NCI-H187 treated with DMSO at 0.1 percent for 48 hours (cell line): ENCODE measurements at places on chromosomes 1 and 21.

- DNase-seq = no peak
Measured at GRCh38 chr1:172832006-172832725, 173.3 kb downstream of the FASLG start.

GRCh38 chr1:168751195-168751650, 22.2 kb upstream of the DPT start:
- DNase-seq = no peak

- DNase-seq = no peak
Measured at GRCh38 chr1:196910215-196910614, 22.4 kb downstream of the CFHR4 start.

DNA sequence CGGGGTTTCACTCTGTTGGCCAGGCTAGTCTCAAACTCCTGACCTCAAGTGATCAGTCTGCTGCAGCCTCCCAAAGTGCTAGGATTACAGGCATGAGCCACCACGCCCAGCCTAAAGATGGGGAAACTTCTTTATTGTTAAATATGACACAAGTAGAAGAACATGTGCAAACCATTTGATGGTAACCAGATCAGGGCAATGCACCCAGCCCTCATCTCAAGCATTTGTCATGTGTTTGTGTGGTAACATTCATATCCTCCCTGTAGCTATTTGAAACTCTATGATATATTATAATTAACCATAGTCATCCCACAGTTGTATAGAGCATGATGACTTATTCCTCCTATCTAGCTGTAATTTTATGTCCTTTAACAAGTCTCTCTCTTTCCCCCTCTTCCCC, 119.5 kb upstream of the TMPRSS2 start:
- no peak for DNase-seq

DNA sequence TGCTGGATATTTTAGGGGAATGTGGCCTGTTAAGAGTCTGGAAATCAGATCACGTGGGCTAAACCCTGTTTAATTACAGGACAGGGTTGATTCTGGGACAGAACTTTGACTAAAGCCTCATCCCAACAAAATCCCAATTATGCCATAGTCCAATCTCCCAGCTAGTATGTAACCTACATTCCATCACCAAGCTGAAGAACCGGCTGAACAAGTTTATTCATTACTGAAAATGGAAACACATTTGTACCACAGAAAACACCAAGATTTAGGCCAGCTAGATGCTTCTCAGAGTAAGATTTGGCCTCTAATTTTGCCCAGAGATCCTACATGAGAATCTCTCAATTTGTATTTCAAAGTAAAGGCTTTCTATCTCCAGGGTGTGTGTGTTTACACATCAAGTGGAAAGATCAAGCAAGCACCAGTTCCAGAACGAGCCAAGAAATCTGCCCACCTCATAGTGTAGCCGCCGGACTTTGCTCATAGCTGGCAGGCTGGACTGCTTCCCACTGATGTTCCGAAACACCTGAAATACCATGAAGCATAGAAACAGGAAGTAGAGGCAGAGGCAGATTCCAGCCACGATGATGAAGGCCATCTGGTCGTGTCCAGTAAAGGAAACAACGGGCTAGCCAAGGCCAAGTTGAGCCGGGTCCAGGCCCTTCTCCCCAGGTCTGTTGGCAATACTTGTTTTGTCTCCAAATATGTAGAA, 86.8 kb downstream of the WLS start:
- DNase-seq = no peak

GRCh38 chr1:115296981-115297380, 41.1 kb downstream of the NGF start:
- DNase-seq = no peak

- DNase-seq = no peak
Measured at GRCh38 chr1:245131026-245131393, 23.8 kb upstream of the KIF26B start.

DNA sequence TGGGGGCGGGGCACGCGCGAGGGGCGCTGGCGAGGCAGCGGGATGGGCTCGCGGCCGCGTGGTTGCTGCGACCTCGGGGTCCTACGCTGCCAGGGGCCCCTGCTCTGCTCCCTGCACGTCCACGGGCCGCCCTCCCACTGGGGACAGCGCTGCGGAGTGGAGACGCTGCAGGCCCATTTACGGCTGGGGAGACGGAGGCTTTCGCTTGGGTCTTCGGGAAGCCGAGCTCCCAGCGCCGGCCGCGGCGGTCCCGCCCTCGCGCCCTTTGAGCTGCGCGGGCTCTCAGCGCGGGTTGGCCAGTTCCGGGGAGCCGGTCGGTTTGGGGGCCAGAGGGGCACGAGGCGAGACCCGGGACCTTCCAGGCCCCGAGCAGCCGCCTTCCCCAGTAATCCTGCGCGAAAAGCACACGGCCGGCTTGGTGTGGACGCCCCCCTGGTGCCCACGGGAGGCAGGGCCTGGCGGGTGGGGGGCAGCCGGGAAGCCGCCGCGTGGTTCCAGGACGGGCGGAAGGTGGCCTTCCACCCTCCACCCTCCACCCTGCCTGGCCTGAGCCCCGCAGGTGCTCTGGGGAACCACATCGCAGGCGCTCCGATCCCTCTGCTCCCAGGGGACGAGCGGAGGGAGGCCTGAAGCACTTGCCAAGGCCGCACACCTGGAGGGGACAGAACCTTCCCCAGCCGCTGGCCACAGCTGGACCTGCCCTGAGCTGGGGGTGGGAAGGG, 570 bp upstream of the PEX10 start:
- no peak for DNase-seq

GRCh38 chr1:18299441-18300338, 181.0 kb upstream of the KLHDC7A start:
- DNase-seq = no peak

DNA sequence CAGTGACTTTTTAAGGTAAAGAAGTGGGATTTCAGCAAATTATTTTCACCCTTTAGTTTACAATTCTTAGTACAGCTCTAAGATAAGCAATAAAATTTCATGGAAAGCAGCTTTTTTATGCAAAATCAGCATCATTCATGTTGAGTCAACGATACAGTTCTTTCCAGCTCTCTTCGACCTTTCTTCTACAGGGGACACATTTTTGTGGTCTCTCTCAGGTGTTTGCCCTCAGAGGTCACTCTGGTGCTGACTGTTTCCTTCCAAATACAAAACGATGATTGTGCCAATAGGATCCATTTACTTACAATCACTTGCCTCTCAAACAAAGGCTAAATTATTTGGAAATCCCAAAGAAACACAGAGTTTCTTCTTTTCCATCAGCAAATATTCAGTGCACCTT, 51.0 kb downstream of the PSMG1 start:
- no peak for DNase-seq

GRCh38 chr21:39016740-39017315, 166.4 kb downstream of the PSMG1 start:
- DNase-seq = no peak

GRCh38 chr1:154833841-154834240, 36.2 kb downstream of the KCNN3 start:
- no peak for DNase-seq

DNA sequence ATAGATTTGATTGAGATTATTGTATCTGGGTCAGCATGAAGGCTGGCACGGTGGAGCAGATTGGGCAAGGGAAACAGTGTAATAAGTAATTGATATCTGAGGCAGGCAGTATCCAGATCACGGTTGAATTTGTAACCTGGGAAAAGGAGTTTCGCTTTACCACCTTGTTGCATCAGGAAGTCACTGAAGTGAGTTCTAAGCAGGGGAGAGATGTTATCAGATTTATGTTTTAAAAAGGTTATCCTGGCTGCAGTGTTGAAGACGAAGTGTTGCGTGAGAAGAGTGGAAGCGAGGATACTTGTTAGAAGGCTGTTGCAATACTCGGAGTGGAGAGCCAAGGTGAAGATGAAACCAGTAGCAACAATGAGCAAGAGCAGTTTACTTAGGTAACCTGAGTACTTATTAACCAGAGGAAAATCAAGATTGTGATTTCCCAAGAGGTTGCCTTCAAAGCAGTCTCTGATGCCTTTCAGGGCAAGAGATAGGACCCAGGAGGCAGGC, 77.8 kb downstream of the LHX9 start:
- DNase-seq = no peak

DNA sequence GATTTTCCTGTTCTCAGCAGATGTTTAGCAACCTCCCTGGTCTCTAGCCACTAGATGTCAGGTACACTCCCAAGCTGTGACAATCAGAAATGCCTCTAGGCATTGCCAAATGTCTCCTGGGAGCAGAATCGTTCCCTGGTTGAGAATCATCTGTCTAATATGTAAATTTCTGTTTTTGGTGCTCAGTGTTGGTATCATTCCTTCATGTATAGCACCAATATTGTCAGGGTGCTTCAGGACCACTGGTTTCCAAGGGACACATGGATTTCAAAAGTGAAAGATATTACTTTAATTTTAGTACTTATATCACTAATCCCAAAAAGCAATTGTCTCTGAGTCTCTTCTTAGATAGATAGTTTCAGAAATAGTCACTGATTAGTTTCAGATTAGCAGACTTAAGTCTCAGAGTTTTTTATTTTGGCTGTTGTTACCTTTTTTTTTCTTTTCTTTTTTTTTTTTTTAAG, 160.1 kb downstream of the PTPRC start:
- no peak for DNase-seq

- no peak for DNase-seq
Measured at GRCh38 chr1:179754041-179754624, 11.0 kb downstream of the FAM163A start.

DNA sequence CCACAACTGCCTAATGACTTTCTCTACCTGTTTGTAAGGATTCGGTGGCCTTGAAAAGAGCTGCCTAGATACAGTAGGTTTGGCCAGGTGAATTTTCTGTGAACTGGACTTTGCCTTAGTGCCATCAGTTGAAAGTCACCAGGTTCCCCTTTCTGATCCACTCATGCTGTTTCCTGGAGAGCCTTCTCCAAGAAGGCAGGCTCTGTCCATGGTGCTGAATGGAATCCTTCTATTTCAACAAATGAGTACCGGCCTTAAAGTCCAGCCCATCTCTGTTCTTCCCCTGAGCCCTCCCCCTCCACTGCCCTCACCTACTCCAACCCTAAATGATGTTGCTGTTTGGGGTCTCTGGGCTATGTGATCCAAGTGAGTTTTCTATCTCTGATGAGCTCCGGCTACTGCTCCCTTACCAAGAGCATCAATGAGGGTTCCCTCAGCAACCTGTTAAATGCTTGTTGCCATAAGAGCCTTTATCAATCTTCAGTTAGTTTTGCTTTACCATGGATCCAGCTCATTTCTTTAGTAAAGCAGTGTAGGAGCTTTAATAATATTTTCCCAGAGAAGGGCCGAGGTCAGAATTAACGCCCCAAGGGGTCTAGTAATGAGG, 500.4 kb downstream of the PTPRU start:
- DNase-seq = no peak

- no peak for DNase-seq
Measured at GRCh38 chr1:58155418-58156123, 391.0 kb downstream of the OMA1 start.

- DNase-seq = no peak
Measured at GRCh38 chr1:154469844-154470560, 32.0 kb upstream of the TDRD10 start.

GRCh38 chr1:47104816-47105215, 32.4 kb upstream of the CYP4A22 start:
- no peak for DNase-seq

GRCh38 chr1:206855859-206856258, 9.6 kb upstream of the IL20 start:
- no peak for DNase-seq

DNA sequence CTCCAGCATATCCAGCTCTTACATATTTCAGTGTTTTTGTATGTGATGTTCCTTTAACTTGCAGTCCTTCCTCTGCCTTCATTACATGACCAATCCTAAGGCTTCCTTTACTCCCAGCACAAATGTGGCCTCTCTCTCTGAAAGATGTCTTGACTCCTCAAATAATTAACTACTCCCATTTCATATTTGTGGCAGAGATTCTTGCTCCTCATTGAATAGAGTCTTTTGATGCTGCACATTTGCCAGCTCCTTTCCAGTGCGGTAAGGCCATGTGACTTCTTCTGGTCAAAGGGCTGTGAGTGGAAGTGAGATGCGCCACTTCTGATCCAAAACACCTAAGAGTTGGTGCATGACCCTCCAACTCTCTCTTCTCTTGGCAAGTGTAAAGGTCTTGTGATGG, 19.1 kb upstream of the LAMC1 start:
- DNase-seq = no peak

DNA sequence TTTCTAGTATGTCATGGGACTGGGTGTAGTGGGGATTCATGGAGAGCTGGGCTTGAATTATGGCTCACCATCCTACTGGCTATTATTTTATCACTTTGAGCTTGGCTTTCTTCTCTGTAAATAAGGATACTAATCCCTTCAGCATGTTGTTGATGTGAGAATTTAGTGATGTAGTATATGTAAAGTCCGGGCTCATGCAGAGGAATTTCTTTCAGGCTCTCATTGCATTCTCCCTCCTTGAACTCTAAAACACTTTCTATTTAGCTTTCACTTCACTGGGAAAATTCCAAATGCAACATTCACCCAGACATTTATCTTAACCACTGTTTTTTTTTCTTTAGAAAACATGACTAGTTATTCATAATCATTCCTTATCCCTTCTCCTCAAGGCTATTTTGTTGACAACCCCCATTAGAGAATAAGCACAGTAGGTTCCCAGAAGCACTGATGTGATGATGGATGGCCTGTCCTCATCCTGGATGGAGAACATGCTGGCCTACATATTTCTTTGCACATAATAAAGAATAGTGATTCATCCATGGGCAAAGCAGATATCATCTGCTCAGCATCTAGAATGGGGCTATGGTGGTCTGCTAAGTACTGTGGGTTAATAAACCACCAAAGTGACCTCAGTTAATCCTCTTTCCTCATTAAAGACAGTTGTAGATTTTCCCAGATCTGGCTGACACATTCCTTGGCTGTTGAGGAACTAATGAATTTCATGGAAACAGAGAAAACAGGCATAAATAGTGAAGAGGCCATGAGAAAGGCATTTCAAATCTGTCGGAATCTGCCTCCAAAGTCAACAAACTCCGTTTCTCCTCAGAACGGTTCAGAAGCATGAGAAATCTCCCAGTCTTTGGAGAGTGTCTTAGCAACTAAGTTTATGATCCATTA, 68.0 kb upstream of the CYP2J2 start:
- no peak for DNase-seq

GRCh38 chr21:45257673-45258341, 29.9 kb downstream of the POFUT2 start:
- no peak for DNase-seq

GRCh38 chr1:215405211-215405610, 161.9 kb upstream of the KCTD3 start:
- no peak for DNase-seq
